ENCODE measurements at places on chromosomes 4 and X.

GRCh38 chr4:10889819-10890218 lies 205.3 kb upstream of the CLNK start:
- DNase-seq, result no peak

DNA sequence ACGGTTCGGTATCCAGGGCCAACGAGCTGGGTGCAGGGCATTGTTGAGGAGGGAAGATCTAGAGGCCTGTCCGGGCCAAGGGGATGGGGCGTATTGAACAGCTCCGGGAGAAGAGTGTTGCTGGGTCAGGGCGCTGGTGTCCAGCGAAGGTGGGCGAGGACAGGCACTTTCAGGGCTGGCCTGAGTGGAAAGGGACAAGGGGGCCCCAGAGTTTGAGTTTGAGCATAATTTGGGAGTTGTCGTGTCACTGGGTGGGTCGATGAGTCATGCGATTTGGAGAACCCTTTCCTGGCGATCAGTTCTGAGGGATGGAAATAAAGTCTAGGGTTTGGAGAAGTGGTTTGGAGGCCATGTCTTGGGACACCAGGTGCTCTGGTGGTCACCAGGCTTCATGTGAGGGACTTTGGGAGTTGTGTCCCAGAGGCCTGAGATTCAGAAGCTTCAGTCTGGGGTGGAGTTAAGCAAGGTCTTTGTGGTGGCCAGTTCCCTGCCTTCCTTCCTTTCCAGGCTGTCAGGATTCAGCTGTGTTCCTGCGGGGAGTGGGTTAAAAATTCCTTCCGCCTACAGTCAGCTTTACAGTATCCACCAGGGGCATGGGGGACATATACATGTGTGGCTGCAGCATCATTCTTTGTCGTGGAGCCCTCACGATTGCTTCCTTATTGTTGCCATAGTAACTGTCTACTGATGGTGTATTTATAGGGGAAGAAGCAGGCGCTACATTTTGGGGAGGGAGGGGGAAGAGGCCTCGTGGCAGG lies 504 bp downstream of the PRRG3 start:
- no peak for DNase-seq

- no peak for DNase-seq
These were observed 24.2 kb downstream of the AMMECR1 start for GRCh38 chrX:110293658-110294057.

GRCh38 chr4:37430718-37431416 lies 186.3 kb downstream of the NWD2 start:
- DNase-seq, result no peak

- no peak for DNase-seq
These were observed 124.0 kb upstream of the NOCT start for GRCh38 chr4:138891631-138892031.

Data from hematopoietic multipotent progenitor cell (in vitro differentiated cells).